NCI-H1105 (cell line): ENCODE measurements at places on chromosomes 7 and 10.

GRCh38 chr7:119033641-119034040, 809.1 kb downstream of the ANKRD7 start:
- no peak for DNase-seq

- DNase-seq = no peak
These were observed 118.0 kb upstream of the PRSS58 start for GRCh38 chr7:142375710-142376313.

DNA sequence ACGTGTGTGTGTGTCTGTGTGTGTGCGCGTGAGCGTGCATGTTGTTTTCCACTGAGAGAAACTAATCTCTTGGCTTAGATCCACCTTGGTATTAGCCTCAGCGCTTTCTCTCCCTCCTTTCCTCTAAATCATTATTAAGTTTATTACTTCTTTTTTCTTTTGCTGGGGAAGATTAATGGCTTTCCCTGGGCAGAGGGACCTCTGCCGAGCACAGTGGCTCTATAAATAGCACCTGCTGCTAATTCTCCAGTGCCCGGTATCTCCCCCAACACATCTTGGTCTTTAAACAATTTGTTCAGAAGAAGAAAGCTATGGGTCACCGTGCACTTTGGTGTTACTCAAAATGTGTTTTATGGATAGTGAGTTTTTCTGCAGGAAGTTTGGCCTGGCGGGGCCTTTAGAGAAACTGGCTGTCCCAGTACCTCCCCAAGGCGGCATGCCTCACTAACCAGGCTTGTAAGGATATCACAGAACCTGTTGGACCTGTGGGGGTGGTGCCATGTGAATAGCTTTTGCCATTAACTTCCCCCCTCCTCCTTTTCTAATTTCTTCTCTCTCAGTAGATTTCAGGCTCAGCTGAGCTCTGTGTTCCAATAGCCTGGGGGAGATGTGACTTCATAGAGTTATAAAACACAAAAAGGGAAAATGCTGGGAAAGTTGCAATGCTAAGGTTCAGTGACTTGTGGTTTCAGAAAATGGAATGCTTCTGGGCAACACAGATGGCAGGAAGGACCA, 70.1 kb upstream of the RAB11FIP2 start:
- no peak for DNase-seq

GRCh38 chr7:127781081-127781480, 129.1 kb downstream of the SND1 start:
- no peak for DNase-seq

DNA sequence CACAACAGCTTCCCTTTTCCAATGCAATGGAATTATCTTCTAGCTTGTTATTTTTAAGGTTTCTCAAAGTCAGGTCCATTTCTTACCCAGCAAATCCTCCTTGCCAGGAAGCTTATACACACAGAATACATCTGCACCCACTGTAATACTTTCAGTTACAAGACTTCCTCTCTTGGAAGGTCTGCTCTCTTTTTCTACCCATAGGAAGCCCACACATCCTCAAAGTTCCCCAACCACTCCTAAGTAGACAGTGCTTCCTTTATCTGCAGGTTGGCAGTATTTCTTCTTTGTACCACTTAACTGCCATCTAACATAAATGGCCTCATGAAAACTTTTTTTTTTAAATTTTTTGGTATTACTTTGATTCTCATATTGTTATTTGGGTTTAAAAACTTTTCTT, 155.6 kb downstream of the TAX1BP1 start:
- no peak for DNase-seq
